Hematopoietic multipotent progenitor cell treated with erythropoietin and hydrocortisone succinate and interleukin-3 and kit ligand, for 15 days (in vitro differentiated cells): ENCODE measurements at places on chromosomes 13 and 19.

GRCh38 chr19:58361900-58362271 lies 665 bp downstream of the ZNF497 start:
- DNase-seq, result peak; percentile 21

DNA sequence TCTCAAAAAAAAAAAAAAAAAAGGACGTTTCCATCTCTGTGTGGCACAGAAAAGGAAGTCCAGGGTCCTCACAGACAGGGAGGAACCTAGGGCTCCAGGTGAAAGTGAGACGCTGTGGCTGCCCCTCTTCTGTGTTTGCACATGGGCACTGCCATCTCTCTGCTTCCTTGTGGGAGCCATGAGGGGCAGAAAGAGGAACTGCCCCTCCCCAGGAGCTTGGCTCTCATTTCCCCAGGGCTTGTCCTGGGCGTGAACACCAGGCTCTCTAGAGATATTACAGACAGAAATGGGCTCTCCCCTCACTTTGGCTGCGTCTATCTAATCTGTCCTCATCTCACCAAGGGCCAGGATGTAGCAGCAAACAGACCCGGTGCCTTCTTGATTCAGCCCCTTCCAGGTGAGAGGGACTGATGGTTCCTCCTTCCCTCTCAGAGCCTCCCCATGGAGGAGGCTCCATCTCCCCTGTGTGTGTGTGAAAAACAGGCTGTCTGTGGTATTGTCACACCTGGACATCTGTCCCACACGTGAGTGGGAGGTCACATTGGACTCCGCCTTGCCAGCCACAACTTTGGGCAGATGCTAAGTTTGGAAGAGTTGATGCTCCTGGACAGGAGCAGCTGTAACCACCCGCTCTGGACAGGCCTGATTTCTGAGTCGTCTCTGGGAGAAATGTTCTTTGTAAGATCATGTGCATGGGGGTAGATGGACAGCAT lies 840 bp upstream of the LILRA4 start:
- DNase-seq, result no peak

- no peak for DNase-seq
Observed at GRCh38 chr19:5934069-5934401, 20.0 kb downstream of the CAPS start.

DNA sequence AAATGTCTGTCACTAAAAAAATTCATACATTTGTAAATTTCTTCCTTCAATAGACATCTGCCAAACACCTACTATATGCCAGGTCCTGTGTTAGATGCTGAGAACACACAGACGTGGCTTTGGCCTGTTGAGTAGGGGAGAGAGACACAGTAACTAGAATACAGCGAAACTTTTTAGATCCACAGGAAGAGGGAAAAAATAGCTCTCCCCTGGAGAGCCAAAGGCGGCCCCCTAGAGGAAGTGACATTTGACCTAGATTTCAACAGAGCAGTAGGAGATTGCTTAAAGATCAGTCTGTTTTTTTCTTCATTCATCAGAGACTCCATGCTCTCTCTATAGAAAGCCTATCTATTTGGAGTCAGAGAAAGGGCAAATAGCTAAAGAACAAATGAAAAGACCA lies 11.3 kb downstream of the LCP1 start:
- DNase-seq, result no peak

- DNase-seq, result no peak
Observed at GRCh38 chr13:111345682-111346081, 25.2 kb downstream of the TEX29 start.

- no peak for DNase-seq
Observed at GRCh38 chr13:63901630-63902029, 2486.0 kb upstream of the PCDH20 start.

GRCh38 chr13:37899753-37900152 lies 30.2 kb upstream of the TRPC4 start:
- DNase-seq, result no peak

DNA sequence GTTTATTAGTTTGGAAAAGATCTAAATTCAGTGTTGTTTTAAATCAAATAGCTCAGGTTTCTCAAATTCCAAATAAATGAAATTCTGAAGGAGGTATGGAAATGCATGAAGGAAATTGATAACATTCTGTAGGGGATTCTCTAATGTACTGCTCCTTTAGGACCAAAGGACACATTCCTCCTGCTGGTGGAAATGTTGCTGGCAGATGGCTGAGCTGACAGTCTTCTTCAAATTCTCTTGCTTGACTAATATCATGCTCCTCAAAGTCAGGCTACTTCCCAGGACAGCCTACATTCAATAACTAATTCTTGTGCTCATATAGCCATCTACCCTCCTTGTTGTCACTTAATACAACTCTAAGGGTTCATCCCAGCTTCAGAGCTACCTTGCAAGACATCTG lies 1118.5 kb downstream of the PCDH9 start:
- no peak for DNase-seq

GRCh38 chr19:49469828-49470614 lies 4.0 kb upstream of the FLT3LG start:
- DNase-seq, result no peak

GRCh38 chr19:15315101-15315500 lies 17.2 kb downstream of the BRD4 start:
- DNase-seq, result no peak

- no peak for DNase-seq
Observed at GRCh38 chr19:39539165-39539517, 820 bp downstream of the EID2 start.

- DNase-seq, result no peak
Observed at GRCh38 chr19:19300613-19301012, 19.7 kb downstream of the SUGP1 start.

- peak; percentile 72 for DNase-seq
Observed at GRCh38 chr13:32639502-32640105, 53.4 kb downstream of the PDS5B start.

DNA sequence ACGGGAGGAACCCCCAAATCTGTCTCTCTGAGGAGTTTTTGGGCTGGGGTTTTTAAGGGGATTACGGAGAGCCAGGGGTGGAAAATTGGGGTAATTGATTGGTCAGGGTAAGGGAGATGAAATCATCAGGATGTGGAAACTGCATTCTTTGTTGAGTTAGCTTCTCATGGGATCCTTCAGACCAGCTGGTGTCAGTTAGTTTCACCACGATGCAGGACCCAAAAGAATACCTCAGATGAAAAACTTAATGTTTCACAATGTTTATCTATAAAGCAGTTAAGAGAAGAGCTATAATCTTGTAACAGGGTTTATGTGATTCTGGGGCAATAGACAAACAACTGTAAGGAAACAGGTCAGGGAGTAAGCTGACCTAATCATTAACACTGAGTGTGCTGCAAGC lies 230.8 kb downstream of the POU4F1 start:
- DNase-seq, result no peak

DNA sequence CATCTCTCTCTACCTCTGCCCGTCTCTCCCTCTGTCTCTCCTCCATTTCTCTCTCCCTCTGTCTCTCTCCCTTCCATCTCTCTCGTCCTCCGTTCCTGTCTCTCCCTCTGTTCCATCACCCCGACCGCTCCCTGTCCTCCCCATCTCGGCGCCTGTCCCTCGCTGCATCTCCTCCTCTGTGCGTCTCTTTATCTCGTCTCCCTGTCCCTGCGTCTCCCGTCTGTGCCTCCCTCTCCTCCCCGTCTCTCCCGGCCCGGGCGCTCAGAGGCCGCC lies 4.6 kb downstream of the GRIN2D start:
- no peak for DNase-seq

GRCh38 chr19:8030960-8031359 lies 21.6 kb upstream of the CCL25 start:
- DNase-seq, result no peak

- no peak for DNase-seq
Observed at GRCh38 chr13:29589234-29589633, 6.3 kb downstream of the SLC7A1 start.

DNA sequence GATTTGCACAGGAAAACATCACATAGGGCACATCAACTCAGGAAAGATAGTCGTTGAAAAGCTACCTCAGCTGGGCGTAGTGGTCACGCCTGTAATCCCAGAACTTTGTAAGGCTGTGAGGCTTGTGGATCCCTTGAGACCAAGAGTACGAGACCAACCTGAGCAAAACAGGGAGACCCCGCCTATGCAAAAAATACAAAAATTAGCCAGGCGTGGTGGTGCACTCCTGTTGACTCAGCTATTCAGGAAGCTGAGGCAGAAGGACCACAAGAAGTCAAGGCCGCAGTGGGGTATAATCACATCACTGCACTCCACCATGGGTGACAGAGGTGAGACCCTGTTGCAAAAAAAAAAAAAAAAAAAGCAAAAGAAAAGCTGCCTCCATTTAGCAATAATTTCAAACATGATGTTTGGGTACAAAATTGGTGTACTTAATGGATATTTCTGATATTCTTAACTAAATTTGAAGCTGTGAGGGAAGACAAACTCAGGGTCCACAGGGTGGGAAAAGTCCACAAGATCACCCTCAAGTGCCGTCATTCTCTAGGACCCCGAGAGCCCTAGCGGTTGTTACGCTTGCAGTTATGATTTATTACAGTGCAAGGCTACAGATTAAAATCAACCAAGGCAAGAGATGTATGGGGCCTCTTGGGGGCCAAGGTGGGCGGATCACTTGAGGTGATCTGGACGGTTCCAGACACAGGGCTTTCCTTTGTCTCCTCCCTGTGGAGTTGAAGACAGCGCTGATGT lies 42.5 kb upstream of the LDLR start:
- DNase-seq, result no peak

DNA sequence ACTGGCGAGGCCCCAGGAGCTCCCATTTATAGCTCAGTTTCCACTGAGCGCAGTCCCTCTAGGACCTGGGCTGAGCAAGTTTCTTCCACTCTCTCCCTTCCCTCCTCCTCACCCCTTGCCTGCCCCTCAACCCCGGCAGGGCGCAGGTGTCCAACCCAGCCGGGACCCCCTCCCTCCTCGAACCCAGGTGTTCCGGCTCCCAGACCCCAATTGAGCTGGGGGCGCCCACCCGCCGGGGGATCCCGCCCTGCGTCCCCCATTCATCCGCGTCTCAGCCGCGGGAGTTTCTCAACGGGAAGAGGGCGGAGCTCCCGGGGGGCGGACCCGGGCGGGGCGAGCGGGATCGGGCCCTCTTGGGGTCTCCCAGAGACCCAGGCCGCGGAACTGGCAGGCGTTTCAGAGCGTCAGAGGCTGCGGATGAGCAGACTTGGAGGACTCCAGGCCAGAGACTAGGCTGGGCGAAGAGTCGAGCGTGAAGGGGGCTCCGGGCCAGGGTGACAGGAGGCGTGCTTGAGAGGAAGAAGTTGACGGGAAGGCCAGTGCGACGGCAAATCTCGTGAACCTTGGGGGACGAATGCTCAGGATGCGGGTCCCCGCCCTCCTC lies at the start of gene KIRREL2:
Gene KIRREL2, plus strand, starts transcription at position 366 of the 604 bp plus-strand sequence. Its CDS starts 209 bp downstream, at position 575.
- DNase-seq, result no peak

DNA sequence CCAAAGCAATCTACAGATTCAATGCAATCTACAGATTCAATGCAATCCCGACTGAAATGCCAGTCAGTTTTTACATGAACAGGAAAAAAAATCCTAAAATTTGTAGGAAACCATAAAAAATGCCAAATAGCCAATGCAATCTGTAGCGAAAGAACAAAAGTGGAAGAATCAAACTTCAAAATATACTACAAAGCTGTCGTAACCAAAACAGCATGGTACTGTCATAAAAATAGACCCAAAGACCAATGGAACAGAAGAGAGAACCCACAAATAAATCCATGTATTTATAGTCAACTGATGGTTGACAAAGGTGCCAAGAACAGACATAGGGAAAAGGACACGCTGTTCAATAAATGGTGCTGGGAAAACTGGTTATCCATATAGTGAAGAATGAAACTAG lies 17.7 kb downstream of the ZNF829 start:
- DNase-seq, result no peak

GRCh38 chr13:71814806-71815360 lies 52.1 kb downstream of the DACH1 start:
- DNase-seq, result no peak

DNA sequence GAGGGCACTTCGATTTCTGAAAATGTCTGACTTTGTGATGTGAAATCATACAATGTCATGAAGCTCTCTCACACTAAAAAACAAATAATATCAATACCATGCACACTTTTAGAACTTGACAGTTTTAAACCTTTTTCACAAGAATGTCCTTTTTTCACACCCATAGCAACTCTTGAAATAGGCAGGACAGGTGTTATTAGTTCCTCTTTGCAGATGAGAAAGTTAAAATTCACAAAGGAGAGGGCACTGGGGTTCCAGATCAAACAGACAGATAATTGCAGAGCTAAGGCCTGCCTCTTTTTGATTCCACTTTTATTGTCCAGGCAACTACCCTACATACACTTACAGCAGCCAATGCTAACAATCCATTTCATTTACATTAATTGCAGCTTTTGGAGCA lies 142.8 kb downstream of the KLF12 start:
- DNase-seq, result no peak

DNA sequence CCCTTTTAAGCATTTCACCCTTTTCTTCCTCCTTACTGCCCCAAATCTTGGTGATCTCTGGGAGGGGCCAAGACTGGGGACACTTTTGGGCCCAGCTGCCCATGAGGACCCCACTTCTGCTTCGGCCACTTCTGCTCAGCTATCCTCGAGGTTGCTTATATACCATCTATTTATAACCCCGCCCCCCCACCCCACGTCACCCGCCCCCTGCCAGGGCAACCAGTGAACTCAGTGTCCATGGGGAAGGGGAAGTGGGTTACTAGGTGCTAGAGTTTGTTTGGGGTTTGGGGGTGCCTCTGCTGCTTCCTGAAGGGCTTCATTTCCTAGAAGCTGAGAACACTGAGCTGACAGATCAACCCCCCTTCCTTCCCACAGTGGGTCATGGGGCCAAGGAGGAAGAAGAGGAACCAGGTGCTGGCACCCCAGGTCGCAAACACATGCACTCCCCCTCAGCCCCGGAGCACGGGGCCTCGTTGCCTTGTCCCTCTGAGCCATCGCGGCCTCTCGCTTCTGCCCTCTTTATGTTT lies 6.1 kb upstream of the ADGRE5 start:
- DNase-seq, result no peak

- DNase-seq, result no peak
Observed at GRCh38 chr13:41931337-41931736, 29.6 kb downstream of the VWA8 start.

GRCh38 chr13:36069881-36070366 lies 61.3 kb downstream of the DCLK1 start:
- no peak for DNase-seq

DNA sequence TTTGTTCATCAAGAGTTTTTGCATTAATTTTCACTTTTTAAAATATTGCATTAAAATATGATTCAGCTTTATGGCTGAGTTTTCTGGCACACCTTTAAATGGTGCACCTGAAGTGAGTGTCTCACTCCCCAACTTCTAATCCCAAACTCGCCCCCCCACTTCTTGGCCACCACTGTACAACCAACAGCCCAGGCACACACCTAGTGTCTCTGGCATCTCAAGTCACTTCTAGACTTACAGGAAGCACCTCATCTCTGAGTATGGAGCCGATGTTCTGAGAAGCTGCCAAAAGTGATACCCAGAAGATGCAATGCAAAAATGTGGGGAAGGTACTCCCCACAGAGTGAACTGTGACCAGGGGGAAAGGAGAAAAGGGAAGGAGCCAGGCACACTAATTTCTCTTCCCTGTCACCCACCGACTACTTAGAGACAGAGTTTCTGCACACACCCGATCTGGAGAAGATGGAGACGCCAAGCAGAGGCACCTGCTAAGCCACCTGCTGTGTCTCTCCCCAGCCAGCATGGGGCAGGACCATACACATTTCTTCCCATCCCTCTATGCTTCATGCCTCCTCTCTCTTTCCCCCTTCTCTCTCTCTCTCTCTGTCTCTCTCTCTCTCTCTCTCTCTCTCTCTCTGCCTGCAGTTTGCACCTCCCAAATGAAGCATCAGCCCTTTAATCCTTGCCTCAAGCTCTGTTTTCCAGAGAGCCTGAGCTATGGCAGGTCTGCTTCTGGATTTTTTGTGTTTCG lies 155.3 kb upstream of the ZNF507 start:
- no peak for DNase-seq
